ENCODE measurements at places on chromosomes 1 and 21. TPM values are rescaled to one million over a fixed set of nuclear protein-coding genes. Genes with fewer than 3 reads are reported as not detected.

The PGBD2 gene
- total RNA-seq = 18.3 TPM

The OR10Z1 gene
- total RNA-seq = not detected

The KCNK1 gene
- total RNA-seq = not detected

DNA sequence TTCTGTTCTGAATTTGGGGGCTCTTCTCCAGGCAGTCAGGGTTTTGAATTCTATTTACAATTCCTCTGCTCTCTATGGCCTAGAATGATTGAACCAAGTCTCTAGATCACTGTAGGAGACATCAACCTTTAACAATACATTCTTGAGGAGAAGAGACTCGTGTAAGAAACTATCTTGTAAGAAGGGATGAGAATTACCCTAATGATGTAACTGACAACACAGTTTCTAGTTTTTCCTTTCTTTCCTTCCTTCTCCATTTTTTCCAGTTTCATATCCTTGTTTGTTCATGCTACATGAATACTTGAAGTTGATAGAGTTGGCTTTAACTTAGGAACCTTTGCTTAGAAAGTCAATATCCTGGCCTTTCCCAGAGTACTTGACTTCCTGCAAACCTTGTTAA lies 1.3 kb upstream of the ATP1A1 start:
- no peak for DNase-seq

DNA sequence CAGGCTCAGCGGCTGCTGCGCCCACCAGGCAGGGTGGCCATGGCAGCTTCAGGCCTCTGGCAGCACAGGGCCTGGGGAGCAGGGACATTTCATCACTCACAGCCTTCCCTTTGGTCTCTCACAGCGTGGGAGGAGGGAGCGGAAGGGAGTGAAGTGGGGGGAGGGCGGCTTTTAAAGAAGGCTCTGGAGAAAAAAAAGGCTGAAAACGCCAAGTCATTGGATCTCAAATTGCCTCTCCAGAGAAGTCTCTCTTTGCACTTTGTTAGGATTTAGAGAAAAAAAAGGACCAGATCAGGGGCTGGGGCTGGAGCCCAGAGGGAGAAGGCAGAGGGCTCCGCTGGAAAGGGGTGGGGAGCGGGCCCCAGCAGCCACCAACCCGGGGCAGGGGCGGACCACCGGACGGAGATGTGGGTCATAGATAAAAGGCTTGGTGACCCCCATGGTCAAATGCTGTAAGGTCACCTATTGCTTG lies 209.9 kb downstream of the GRIK3 start:
- DNase-seq = no peak

- DNase-seq = no peak
These were observed 232.1 kb downstream of the ASTN1 start for GRCh38 chr1:176932114-176933104.

DNA sequence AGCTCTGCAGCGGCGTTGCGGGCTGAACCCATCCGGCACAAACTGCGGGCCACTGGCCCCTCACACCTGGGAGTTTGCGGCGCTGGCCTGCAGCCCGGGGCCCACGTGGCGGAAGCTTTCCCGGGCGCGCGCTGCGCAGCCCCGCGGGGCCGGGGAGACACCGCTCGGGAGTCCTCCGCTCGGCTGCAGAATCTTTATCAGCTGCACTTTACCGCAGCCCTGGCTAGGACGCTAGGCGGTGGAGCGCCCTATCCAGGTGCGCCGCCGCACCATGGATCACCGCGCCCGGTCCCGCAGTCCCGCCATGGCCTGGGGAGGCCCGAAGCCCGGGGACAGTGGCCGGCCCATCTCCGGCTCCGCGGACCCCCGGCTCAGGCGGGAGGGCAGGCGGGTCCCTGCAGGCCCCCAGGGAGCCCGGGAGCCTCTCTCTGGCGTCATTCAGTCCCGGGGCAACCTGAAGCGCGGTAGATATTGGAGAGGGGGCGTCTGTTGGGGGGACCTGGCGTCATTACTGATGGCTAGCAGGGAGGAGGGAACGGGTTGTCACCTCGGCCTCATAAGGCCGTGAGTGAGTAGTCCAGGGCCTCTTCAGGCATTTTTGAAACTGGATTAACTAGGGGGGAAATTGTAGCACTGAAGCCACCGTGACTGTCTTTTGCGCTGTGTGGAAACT lies 5.7 kb upstream of the OLIG2 start:
- DNase-seq = no peak

DNA sequence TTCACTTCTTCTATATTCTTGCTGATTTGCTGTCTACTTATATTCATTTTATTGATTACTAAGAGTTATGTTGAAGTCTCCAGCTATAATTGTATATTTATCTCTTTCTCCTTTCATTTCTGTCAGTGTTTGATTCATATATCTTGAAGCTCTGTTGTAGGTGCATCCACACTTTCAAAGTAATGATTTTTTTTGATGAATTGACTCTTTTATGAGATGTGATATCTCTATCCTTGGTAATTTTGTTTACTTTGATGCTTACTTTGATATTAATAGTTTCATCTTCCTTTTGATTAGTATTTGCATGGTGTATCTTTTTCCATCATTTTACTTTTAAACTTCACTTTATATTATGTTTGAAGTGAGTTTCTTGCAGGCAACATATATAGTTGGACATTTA lies 110.8 kb downstream of the XPR1 start:
- no peak for DNase-seq

DNA sequence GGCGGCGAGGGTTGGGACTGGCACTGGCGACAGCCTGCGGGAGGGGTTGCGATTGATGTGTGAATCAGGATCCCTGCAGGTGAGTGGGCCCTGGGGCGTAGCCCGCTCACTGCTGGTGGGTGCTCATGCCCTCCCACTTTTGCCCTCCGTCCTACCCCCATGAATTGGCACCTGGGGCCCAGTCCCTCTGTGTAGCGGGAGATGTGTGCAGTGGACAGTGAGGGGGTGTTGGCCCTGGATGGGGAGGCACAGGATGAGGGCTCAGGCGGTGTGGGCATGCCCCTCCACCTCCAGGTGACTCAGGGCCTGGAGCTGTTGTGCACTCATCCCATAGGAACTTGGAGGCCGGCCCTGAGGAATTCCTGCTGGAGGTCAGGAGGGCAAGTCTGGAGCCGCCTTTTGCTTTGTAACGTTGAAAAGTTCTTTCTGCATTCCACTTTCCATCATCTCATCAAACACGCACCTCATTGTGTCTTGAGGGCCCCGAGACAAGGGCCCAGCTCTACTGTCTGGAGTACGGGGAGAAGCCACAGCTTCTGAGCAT lies 3.0 kb downstream of the PEAR1 start:
- DNase-seq = no peak

- DNase-seq = no peak
These were observed 618 bp downstream of the CLCC1 start for GRCh38 chr1:108962681-108963051.

GRCh38 chr1:24327891-24328290 lies 8.7 kb downstream of the GRHL3 start:
- no peak for DNase-seq

Data from CD4-positive, alpha-beta memory T cell (primary cell).